Smooth muscle cell of the pulmonary artery (primary cell): ENCODE measurements at places on chromosomes 2 and 18. TPM values are rescaled to one million over a fixed set of nuclear protein-coding genes. Genes with fewer than 3 reads are reported as not detected.

ALK gene
- total RNA-seq = 0.07 TPM in 1 of 2 replicates, not detected in the other

FOXI3 gene
- total RNA-seq = not detected in 2 replicates

ELP2 gene
- total RNA-seq = 138 and 235 TPM in 2 replicates

CFAP210 gene
- not detected in 2 replicates for total RNA-seq

C2orf92 gene
- 2.5 and 2.9 TPM in 2 replicates for total RNA-seq

STON1 gene
- total RNA-seq = 24.5 and 35.6 TPM in 2 replicates
